ENCODE measurements at places on chromosomes 1 and 21. TPM values are rescaled to one million over a fixed set of nuclear protein-coding genes. Genes with fewer than 3 reads are reported as not detected.

PROK1 gene
- polyA plus RNA-seq: not detected

TBX19 gene
- polyA plus RNA-seq: 1.7 TPM

CLK2 gene
- polyA plus RNA-seq: 45.2 TPM

UQCRHL gene
- 1.6 TPM for polyA plus RNA-seq

NCSTN gene
- polyA plus RNA-seq: 108 TPM

- no peak for DNase-seq
Observed at GRCh38 chr1:68197461-68197860, 34.9 kb downstream of the WLS start.

DNA sequence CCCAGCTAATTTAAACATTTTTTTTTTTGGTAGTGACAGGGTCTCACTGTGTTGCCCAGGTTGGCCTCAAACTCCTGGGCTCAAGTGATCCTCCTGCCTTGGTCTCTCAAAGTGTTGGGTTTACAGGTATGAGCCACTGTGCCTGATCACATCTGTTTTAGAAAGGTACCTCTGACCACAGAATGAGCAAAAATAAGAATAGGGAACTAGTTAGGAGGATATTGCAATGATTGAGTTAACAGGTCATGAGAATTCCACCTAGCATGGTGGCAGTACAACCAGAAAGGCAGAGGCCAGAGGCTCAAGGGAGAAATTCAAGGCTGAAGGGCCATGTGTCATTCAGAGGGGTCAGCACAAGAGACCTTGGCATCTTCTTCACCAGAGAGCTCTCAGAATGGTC, 49.6 kb downstream of the ELAPOR1 start:
- no peak for DNase-seq

DNA sequence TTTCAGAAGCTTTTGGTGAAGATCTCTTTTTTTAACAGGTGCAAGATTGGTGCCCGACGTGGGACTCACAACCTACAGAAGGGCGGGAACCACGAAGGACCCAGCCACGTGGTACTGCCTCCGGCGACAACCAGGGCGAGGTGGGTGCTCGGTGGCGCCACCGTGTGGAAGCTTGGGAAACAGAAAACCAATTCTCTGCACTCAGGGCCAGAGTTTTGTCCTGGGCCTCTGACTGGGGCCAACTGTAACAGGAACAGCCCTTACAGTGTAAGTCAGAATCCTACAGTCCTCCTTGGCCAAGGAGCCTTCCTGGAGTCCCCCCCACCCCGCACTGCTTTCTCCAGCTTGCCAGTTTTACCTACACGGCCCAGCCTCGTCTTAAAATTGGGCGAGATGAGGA, 11.6 kb upstream of the S100A7A start:
- DNase-seq: no peak

DNA sequence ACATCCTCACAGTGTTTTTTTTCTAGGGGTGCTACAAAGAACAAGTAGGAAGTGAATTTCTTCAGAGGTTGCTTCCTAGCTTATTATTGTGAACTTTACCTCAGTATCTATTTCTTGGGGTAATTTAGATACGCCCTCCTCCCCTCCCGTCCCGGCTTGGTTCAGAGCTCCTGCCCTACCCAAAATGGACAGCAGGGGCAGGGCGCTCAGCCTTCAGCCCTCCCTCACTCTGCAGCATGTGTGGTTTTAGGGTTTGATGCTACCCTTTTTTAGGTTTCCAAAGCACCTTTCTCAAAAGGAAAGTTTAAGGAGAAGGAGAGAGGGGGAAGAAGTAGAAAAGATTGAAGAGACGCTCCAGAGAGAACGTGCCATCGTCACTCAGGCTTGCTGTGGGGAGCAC, 16.9 kb upstream of the POGK start:
- no peak for DNase-seq

DNA sequence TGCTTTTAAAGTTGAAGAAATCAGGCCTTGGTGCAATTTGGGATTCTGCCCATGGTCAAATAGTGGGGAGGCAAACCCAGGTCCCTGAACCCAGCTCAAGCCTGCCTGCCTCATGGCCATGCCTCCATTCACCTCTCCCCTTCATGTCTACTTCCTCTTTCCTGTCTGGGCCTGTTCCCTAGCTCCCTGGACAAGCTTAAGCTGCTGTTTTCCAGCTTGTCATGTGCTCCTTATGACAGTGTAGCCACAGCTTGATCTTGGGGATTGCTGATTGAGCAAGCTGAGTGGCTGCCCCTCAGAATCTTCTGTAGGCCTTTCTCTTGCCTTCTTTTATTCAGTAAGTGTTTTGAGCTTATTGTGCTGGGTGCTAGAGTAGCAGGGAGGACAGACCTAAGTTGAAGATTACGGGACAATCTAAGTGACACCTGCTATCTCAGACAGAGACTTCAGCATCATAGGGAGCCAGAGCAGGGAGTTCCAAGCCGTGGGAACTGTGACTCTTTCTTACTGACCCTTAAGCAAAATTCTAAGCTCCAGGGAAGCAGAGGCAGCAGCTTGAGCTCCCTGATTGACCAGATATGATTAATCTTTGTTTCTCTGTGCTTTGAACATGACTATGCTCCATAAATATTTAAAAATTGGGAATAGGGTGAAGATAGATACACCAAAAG, 520 bp upstream of the MR1 start:
- peak; percentile 34 for DNase-seq

Data from hindlimb muscle (tissue), 1 donor.